Activated CD8-positive, alpha-beta T cell treated with anti-CD3 and anti-CD28 coated beads for 36 hours (primary cell): ENCODE measurements at places on chromosomes 4 and X.

GRCh38 chr4:151854731-151855130, 93.9 kb upstream of the GATB start:
- DNase-seq: no peak

DNA sequence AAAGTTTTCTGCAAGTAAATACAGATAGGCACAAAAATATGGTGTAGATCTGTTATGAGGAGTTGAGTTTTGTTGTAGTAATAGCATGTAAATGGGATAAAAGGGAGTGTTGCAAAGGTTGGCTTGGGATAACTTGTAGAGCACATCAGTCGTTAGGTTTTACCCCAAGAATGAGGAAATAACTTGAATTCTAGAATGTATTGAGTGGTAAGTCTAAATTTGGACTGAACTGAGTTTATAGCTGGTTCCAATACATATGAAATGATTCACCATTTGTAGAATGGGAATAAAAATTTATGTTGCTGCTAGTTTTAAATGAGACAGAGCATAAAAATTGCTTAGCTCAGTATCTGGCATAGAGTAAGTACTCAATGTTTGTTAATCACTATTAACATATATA, 719.2 kb downstream of the FSTL5 start:
- no peak for DNase-seq

- no peak for DNase-seq
These were observed 204.8 kb upstream of the CT83 start for GRCh38 chrX:116667346-116668134.

DNA sequence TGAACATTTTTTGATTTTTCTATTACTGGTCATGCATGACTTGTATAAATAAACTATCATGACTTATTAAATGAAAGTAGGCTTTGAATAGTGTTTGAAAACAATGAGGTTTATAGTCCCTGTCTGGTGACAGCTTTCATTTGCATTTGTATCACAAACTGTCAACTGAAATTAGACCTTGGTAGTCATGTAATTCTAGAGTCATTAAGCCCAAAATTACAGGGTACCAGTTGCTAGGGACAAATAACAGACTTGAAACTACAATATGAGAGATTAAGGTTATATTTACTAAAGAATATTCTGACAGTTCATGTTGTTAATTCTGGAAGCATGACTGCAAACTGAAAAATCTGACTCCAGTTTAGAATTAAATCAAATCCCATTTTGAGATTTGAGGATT, 9.2 kb upstream of the VAMP7 start:
- DNase-seq: no peak

- DNase-seq: no peak
These were observed 4.1 kb downstream of the HS6ST2 start for GRCh38 chrX:132954323-132954722.
